Activated T-helper 2 cell treated with anti-CD3 and anti-CD28 coated beads, Interferon-gamma antibody, Interleukin-2, Interleukin-4, amounts not matched to agents 10 μg/mL and 5 μg/mL and 100 μg/mL, durations not matched to agents 14 hours and 24 hours and 36 hours (primary cell): ENCODE measurements at places on chromosomes 2 and 18.

GRCh38 chr2:69559442-69560146 is 83.9 kb downstream of the AAK1 start:
- no peak for DNase-seq

DNA sequence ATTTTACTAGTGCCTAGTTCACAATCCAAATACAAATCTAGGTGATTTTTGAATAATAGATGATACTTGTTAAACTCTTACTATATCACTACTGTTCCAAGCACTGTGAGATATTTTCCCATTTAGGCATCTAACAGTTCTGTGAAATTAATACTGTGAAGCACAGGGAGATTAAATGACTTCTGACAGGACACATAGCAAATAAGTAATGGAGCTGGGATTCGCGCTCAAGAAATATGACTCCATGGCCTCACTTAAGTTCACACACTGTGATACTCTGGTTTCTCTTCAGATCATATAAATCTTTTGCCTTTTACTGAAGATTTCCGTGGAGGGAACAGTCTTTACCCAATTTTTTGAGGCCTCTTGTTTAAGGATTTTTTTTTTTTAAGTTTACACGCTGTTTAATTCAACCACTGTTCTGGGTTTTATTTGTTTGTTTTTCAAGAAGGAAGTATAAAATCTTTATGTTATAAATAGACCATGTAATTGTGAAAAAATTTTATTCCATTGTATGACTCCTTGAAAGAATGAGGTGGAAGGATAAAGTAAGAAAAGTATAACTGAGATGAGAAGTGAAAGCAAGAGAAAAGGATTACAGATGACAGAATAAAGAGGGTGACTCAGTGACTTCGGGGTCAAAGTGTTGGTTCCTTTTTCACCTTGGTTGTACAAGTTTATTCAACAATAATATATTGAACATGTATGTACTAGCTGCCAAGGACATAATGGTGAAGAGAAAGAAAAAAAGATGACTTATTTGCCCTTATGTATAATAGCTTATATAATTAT is 30.2 kb downstream of the RBM45 start:
- DNase-seq, result no peak

GRCh38 chr2:1010415-1010930 is 59.8 kb downstream of the SNTG2 start:
- no peak for DNase-seq

- DNase-seq, result no peak
Measured at GRCh38 chr2:75527676-75528075, 33.1 kb downstream of the EVA1A start.

DNA sequence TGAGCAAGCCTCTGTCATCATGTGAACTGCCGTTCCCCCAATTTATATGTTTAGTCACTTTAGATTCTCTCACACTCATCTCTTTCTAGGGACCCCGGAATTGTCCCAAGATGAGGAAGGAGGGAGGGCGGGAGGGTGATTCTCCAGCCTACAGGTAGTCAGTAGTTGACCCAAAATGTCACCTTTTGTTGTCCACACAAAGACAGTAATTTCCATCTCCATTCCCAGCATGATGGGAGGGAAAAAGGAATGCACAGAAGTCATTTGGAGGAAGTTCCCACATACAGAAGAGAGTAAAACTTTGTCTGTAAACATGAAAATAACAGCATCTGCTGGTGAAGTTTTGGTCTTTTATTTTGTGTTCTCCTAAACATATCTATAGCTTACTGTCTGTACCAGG is 222.9 kb downstream of the KLHL29 start:
- DNase-seq, result no peak

DNA sequence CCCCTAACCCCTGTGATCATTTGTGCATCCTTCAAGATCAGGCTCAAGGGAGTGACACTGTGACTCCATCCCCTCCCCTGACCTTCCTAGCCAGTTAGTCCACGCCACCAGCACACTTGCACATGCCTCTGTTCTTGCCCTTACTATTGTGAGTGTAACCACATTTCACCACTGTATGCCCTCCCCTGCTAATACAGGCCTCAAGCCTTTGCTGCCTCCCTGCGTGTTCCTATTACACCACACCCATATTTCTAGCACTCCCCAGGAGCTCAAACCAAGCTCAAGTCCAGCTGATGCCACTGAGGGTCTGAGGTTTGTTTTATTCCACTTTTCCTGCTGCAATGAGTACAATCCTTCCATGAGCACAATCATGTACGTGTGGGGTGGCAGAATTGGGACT is 288.9 kb upstream of the FBXO11 start:
- no peak for DNase-seq

- DNase-seq, result no peak
Measured at GRCh38 chr2:121473512-121473911, 57.2 kb upstream of the RNU4ATAC start.

GRCh38 chr2:232929303-232930058 is 59.4 kb downstream of the SNORC start:
- DNase-seq, result no peak

GRCh38 chr2:121074293-121074932 is 210.6 kb downstream of the TFCP2L1 start:
- no peak for DNase-seq

GRCh38 chr2:188199716-188200128 is 92.0 kb upstream of the GULP1 start:
- DNase-seq, result no peak

- DNase-seq, result no peak
Measured at GRCh38 chr2:144143294-144144151, 376.4 kb downstream of the ZEB2 start.

GRCh38 chr2:215790523-215791421 is 222.6 kb downstream of the MREG start:
- no peak for DNase-seq

DNA sequence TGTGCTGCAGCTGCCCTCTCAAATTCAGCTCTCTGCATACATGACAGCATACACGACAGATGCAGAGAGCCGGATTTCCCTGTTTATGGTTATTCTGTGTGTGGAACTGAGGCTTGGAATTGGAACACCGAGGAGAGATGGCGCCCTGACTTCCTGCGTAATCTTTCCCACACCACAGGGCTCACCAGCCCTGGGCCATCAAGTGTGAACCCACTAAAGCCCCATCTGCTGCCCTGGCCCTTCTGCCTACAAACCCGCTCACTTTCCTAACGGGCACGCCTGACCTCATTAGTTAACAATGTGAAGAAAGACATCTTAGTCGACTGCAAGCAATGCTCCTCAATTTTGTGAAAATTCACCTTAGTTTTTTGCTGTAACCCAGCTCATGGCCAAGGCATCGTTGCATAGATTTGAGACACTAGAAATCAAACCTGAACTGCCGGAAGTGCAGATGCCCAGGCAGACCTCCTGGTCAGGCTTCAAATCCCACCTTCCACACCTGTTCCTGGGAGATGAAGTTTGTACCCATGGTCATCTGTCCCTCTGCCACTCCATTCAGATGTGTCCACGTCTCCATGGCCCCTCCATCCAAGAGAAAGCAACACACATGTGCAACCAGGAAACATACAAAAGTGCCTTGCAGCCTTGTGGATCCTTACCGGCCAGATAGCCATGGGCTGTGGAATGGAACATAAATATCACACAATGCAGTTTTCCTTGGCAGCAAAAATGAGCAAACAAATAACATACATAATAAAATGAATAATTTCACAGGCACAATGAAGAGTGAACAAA is 5.0 kb upstream of the CIDEA start:
- DNase-seq, result no peak

DNA sequence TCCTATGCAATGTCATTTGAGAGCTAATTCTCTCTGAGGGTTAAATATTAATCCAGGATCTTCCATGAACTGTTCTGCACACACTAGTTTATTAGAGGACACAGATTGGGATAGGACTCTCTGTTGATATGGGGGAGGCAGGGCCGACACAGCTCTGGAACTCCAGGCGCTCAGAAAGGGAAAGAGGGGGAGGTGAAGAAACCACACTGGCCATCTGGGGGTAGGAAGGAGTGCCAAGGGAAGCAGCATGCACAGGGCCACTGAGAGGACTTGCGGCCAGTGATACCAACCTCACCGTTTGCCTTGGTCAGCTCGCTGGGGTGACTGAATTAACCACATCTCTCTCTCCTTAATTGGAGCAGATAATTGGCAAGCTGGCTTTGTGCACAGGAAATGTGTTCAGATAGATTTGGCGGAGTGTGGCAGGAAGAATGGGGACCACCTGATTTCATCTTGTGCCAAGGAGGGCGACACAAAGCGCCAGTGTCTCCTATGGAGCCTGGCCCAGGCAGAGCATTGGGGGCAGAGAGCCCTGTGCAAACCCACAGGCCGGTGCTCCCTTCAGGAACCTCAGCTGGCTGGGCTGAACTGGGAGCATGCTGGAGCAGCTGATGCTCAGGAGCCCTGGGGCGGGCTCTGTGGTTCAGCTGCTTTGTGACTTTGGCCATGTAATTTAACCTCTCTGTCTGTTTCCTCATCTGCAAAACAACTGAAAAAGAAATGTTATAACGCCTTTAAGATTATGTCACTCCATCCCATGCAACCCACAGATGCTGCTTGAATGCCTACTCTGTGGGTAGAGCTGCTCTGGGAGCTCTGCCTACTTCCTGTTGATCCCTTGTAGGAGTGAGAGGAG is 114.7 kb upstream of the STON1 start:
- no peak for DNase-seq
